Stimulated activated CD4-positive, alpha-beta T cell treated with anti-CD3 and anti-CD28 coated beads, Interleukin-12 subunit alpha, Interleukin-12 subunit beta, amount 100 ng/mL, for 24 hours (primary cell): ENCODE measurements at places on chromosomes 3 and 15.
A peak's percentile ranks its signal among the peaks of the same experiment; 100 is the strongest.

- no peak for DNase-seq
These were observed 147.8 kb upstream of the IL12A start for GRCh38 chr3:159840703-159841299.

- DNase-seq: no peak
These were observed 55.9 kb downstream of the PDIA5 start for GRCh38 chr3:123122525-123123315.

- DNase-seq: no peak
These were observed 158.7 kb downstream of the GHSR start for GRCh38 chr3:172289583-172289982.

GRCh38 chr15:37059086-37059485 is 41.3 kb downstream of the MEIS2 start:
- no peak for DNase-seq

GRCh38 chr15:43187544-43188155 is 2.4 kb downstream of the CCNDBP1 start:
- no peak for DNase-seq

DNA sequence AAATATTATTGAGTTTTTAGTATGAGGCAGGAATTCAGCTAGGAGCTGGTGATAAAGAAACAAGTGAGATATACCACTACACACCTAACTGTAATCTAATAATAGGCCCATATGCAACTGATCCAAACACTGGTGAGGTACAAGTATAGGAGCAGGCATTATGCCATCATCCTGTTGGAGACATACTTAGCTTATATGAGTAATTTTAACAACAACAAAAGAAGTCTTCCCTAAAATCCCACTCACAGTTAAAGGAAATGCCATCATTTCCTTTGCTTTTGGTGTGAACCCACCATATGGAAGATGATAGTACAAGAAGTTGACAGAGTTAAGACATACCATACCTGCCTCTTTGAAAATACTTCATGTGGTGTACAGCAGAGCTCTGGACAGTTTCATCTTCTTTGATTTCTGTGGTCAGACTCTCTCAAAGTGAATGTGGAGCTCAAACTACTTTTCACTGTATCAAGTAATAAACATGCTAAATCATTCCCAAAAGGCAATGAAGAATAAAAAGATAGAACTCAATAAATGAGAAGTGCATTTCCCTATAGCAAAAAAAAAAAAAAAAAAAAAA is 85.5 kb downstream of the CD200R1L start:
- DNase-seq: no peak

GRCh38 chr15:89740137-89740536 is 10.9 kb downstream of the MESP1 start:
- DNase-seq: no peak

DNA sequence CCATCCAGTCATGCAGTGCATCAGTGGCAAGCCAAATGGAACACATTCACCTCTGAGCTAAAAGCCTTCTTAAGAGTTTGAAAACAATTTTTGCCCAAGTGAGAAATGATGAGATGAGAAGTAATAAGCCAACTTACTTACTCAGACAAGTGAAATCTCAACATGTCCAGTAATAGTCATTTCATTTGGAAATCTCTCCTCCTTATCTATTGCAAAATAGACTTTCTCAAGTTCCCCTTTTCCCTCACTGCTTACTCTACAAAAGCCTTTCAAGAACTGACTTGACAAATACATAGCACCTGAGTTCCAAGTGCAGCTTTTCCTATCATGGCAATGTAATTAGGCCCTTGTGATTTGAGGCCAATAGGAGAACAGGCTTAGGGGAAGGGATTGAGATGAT is 282.3 kb downstream of the SLC9A9 start:
- DNase-seq: no peak

DNA sequence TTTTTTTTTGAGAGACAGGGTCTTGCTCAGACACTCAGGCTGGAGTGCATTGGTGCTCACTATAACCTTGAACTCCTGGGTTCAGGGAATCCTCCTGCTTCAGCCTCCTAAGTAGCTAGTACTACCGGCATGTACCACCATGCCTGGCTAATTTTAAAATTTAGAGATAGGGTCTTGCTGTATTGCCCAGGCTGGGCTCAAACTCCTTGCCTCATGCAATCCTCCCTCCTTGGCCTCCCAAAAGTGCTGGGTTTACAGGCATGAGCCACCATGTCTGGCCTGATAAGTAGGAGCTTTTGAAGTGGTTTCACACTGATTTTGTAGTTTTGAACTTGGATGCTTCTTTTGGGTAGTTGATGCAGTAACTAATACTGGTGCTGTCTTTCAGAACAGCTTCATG is 7.8 kb downstream of the MAP2K1 start:
- no peak for DNase-seq

DNA sequence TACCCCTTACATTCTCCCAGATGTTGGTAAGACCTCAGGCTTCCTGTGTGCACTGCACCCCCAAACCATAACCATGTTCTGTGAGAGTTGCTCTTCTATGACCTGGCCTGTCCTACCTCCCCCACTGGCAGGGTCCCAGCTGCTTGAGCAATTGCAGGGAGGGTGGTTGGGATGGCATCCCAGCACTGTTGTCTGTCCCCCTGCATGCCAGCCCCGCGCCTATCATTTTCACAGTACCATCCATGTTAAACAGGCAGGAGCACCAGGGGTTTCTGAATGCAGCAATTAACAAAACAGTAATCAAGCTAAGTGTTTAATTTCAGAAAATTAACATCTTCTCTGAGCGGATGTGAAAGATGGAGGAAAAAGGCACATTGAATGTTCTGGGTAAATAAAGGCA is 345.5 kb downstream of the EPHB1 start:
- no peak for DNase-seq

DNA sequence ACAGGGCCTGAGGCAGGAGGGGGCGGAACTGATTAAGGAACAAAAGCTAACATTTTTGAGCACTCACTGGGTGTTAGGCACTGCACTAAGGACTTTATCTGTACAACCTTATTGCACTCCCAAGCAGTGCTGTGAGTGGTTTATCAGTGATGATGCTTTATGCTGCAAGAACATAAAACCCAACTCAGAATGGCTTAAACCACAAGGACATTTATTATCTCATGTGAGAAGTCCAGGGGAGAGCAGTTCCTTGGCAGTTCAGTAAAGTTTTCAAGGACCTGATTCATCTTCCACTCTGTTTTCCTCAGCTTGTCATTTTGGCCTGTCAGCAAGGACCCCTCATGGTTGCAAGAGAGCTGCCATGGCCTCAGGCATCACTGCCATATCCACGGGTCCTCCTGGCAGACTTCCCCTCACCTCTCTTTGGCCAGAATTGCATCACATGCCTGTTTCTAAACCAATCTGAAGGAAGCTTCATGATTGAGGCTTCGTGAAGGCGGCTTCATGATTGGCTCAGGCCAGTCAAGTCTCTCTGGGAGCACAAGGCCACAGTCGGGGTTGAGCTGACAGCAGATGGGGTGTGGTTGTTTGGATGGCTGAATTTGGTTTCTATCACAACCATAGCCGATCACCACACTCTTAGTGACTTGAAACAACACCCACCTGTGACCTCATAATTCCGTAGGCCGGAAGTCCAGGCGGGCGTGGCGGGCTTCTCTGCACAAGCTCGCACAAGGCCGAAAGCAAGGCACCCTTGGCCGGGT is 15.8 kb downstream of the EFCC1 start:
- DNase-seq: no peak

- no peak for DNase-seq
These were observed 74.0 kb downstream of the UBE2E2 start for GRCh38 chr3:23276913-23277658.

GRCh38 chr3:60609446-60609845 is 641.8 kb downstream of the FHIT start:
- DNase-seq: no peak

GRCh38 chr15:55694652-55695150 is 48.3 kb downstream of the PRTG start:
- no peak for DNase-seq

DNA sequence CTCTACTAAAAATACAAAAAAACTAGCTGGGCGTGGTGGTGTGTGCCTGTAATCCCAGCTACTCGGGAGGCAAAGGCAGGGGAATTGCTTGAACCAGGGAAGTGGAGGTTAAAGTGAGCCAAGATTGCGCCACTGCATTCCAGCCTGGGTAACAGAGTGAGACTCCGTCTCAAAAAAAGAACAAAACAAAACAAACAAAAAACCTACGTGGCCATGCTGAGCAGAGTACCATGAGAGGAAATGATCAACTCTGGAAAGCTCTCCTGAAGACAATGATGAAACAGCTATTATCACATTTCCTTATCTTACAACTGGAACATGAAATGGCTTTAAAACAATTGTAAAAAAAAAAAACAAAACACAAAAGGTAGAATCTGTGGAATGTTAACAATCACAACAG is 75.2 kb downstream of the CHSY1 start:
- DNase-seq: no peak

DNA sequence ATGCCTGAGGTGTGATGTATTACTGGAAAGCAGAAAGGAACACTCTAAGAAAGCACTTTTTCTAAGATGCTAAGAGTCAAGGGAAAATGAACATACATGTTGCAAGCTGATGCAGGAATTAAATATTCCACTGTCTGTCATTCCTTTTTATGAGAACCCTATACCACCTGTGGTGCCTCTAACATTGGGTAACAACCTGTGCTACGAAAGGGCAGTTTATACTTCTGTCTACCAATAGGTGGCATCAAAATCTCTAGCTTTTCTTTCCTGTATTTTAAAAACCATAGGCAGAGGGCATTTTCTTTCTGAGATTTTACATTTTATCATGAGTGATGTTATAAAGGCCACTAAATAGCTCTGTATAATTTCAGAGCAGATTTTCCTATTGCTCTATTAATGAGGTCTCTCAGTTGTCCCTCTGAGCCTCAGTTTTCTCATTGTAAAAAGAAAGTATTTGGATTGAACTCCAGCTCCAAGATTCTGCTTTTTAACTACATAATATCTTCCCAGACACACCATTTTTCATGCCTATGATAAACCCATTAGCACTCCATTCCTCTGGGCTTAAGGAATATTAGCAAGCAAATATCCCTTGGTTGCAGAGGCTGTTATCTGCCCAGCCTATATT is 3.5 kb upstream of the CPNE4 start:
- DNase-seq: no peak

DNA sequence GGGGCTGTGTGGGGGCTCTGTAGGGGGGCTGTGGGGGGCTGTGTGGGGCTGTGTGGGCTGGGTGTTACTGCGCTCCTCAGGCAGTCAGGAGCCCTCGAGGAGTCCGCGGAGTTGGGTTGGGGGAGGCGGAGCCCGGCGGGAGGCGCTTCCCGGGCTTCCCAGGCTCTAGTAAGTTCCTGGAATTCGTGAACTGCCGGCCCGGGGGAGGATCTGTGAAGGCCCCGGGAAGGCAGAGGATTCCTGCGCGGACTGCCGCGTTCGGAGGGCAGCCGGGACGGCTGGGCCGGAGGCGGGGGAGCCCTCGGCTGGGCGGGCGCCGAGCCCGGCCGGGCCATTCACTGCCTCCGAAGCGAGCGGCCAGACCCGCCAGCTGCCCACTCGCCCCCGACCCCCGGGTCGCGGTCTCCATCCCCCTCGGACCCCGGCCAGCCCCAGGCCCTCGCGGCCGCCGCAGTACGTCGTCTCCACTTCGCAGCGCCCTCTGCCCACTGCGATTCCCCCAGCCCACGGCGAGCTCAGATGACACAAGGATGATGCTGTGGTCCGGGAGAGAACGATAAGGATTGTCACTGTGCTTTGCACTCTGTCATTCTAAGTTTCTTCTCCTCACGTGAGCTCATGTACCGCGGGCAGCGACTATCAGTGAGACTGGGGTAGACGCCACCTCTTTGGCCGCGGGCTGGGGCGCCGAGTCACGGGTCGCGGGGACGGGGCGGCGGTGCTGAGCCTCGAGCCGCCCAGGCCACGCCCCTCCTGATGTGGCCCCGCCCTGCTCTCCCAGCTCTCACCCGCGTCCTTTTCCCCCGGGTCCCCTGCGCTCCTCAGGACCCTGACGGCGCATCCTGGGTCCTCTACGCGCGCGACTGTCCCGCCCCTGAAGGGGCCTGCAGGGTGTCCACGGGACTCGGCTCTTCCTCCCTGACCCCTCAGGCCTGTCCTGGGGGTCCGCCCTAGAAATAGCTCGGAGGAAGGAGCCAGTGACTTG is 65.3 kb downstream of the KLF13 start:
- peak; percentile 46 for DNase-seq

DNA sequence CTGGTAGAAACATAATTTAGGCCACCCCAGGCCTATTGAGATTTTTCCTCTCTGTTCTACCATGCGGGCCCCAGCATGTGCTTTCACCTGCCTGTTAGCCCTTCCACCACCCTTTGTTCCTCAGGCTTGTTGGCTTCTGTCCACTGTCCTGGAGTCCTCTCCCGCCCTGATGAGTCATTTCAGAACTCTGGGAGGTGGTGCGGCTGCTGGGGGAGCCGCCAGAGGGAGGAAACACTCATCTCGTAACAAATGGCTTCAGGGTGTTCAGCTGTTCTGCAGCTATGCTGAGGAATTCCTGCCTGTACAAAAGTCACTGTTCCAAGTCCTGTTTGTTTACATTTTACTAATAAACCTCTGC is 36.3 kb downstream of the LRTM1 start:
- DNase-seq: no peak

DNA sequence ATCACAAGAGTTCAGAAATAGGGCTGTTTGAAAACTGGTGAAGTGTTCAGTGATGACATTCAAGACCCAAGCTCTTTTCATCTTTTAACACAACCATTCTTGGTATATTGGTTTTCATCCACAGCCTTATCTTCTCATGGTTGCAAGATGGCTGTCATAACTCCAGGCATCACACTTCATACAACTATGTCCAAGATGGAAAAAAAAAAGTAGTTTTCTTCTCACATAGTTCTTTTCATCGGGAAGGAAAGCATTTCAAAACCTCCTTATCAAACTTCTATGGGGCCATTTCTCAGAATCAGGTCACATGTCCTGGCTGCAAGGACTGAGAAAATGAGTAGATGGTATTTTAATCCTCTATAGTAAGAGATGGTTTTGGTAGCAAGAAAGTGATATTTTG is 21.1 kb upstream of the MFSD1 start:
- no peak for DNase-seq

- no peak for DNase-seq
These were observed 20.8 kb upstream of the NR2C2 start for GRCh38 chr3:14926592-14926991.

DNA sequence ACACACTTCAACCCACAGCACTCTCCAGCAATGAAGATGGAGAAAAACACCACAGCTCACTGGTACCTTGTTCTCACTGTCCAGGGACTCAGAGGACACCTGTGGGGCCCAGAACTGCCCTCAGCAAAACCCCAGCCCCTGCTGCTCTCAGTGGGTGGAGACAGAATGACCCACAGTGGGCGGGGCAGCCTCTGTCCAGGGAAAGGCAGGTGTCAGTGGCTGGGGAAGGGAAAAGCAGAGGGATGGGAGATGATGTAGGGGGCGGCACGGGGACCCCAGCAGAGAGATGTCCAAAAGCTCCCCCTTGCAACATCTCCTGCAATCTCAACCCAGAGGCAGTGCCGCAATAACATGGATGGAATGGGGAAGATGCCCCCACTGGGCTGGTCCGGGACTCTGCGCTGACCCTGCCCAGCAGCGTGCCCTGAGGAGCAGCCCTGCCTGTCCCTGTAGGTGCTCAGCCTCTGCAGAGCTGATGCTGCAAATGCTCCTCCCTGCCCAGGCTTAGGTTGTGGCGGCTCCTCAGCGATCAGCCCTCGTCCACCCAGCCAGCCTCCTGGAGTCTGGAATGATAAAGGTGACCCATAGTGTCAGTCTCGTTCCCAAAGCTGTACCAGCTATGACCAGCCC is 193.9 kb downstream of the XXYLT1 start:
- DNase-seq: no peak

GRCh38 chr15:48965972-48966371 is 2.3 kb upstream of the SHC4 start:
- no peak for DNase-seq

- DNase-seq: no peak
These were observed 741.4 kb upstream of the CCDC54 start for GRCh38 chr3:106635826-106636225.

GRCh38 chr3:119588112-119588511 is 8.8 kb downstream of the ADPRH start:
- DNase-seq: no peak
